ENCODE measurements at places on chromosomes 1 and 21.

- DNase-seq = no peak
These were observed 43.3 kb downstream of the IARS2 start for GRCh38 chr1:220137019-220137786.

- DNase-seq = no peak
These were observed 8.1 kb downstream of the MTHFR start for GRCh38 chr1:11797525-11798216.

GRCh38 chr1:68426594-68426993, 23.2 kb downstream of the RPE65 start:
- DNase-seq = no peak

DNA sequence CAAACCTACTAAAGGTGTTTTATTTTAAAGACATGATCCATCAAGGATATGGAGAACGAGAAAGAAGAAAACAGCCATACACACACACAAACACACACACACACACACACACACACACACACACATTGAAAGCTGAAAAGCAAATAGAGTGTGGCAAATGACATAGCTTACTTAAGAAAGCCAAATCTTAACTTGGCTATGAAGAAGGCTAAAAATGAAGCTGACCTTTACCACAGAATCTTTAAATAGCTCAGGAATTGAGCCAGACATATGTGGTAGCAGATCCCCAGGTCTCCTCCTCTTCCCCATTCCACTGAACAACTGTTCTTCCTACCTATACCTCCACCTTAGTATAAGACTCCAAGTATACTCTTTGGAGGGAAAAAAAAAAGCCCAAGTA, 185.6 kb downstream of the CLEC20A start:
- DNase-seq = no peak

DNA sequence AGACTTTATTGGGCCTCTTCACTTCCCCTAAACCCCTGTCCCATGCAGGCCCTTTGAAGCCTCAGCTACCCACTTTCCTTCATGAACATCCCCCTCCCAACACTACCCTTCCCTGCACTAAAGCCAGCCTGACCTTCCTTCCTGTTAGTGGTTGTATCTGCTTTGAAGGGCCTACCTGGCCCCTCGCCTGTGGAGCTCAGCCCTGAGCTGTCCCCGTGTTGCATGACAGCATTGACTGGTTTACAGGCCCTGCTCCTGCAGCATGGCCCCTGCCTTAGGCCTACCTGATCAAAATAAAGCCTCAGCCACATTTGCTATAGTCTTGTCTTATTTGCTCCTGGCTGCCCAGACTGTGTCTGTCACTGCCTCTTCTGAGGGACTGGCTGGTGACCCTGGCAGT, 5.5 kb downstream of the GSTM4 start:
- DNase-seq = no peak

GRCh38 chr21:32306021-32306780, 7.5 kb downstream of the MRAP start:
- DNase-seq = no peak

- no peak for DNase-seq
These were observed 16.9 kb downstream of the TCEANC2 start for GRCh38 chr1:54070171-54070837.
